ENCODE measurements at places on chromosomes 12 and 14. TPM values are rescaled to one million over a fixed set of nuclear protein-coding genes. Genes with fewer than 3 reads are reported as not detected.

DNA sequence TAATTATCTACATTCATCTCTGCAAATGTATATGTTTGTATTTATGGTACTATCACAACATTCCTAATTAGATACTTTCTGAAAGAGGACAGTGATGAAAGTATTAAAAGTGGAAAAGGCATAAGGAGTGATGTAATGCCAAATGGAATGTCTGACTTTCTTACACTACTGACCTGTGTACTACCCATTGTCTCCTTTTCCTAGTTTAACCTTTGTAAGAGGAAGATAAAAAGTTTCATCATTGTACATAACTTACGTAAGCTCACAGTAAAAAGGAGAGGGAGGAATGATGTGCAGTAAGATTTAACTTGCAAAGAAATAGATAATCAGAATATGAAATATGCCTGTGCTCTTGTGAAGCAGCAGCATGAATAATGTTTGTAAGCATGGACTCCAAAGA, 55.9 kb downstream of the SOX5 start:
- DNase-seq, result no peak

GRCh38 chr14:91911474-91912032, 35.9 kb downstream of the FBLN5 start:
- DNase-seq, result peak; percentile 85

GRCh38 chr12:102454808-102455760, 25.3 kb downstream of the IGF1 start:
- DNase-seq, result no peak

DNA sequence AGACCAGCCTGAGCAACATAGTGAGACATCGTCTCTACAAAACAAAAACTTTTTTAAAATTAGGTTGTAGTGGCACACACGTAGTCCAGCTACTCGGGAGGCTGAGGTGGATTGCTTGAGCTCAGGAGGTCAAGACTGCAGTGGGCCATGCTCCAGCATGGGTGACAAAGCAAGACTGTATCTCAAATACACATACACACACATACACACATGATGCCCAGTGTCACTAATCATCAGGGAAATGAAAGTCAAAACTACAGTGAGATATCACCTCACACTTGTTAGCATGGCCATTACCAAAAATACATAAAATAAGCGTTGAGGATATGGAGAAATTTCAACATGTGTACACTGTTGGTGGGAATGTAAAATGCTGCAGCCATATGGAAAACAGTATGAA, 33.2 kb upstream of the KICS2 start:
- DNase-seq, result no peak

ANKS1B gene
- 3.4 TPM for total RNA-seq

OR4E2 gene
- total RNA-seq, result not detected

GRCh38 chr12:47773062-47773857, at the start of gene SLC48A1:
Gene SLC48A1 (plus strand): TSS chr12:47773238. CDS start chr12:47773305, 67 bp downstream.
- DNase-seq, result peak; percentile 98

- no peak for DNase-seq
Measured at GRCh38 chr12:51012570-51013236, 13.5 kb downstream of the SLC11A2 start.

- peak; percentile 89 for DNase-seq
Measured at GRCh38 chr12:117279606-117280005, 81.8 kb downstream of the NOS1 start.

DNA sequence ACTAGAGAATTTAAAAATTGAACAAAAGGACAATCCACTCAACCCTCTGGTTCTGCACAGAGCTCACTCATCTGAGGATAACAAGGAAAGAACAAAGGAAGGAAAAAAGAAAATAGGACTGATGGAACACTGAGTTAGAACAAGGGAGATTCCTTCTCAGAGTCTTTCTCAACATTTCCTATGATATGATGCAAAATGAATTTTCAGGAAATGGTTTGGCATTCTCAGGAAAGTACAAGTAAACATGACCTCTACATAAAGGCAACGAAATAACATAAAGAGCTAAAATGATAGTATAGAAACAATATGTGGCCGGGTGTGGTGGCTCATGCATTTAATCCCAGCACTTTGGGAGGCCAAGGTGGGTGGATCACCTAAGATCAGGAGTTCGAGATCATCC, 135.8 kb downstream of the ITPR2 start:
- no peak for DNase-seq

PMCH gene
- not detected for total RNA-seq

KRT82 gene
- not detected for total RNA-seq

BDKRB2 gene
- 1.3 TPM for total RNA-seq

HOXC9 gene
- not detected for total RNA-seq

NTN4 gene
- total RNA-seq, result 1.4 TPM

A2ML1 gene
- total RNA-seq, result 3.9 TPM

- no peak for DNase-seq
Measured at GRCh38 chr12:53518381-53518780, 11.1 kb upstream of the NPFF start.

LALBA gene
- total RNA-seq, result not detected

- no peak for DNase-seq
Measured at GRCh38 chr14:68074765-68075381, 255.3 kb downstream of the RAD51B start.

GRCh38 chr12:24913130-24913529, 35.8 kb downstream of the BCAT1 start:
- no peak for DNase-seq

DNA sequence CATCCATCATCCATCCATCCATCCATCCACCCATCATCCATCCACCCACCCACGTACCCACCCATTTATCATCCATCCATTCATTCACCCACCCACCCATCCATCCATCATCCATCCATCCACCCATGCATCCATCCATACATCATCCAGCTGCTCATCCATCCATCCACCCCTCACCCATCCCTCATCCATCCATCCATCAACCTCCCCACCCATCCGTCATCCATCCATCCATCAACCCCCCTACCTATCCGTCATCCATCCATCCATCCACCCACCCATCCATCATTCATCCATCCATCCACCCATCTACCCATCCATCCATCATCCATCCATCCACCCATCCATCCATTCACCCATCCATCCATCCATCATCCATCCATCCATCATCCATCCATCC, 306.2 kb upstream of the SFSWAP start:
- DNase-seq, result no peak

DPY19L2 gene
- total RNA-seq, result 1.7 TPM

NPAS3 gene
- total RNA-seq, result 4.3 TPM

DNA sequence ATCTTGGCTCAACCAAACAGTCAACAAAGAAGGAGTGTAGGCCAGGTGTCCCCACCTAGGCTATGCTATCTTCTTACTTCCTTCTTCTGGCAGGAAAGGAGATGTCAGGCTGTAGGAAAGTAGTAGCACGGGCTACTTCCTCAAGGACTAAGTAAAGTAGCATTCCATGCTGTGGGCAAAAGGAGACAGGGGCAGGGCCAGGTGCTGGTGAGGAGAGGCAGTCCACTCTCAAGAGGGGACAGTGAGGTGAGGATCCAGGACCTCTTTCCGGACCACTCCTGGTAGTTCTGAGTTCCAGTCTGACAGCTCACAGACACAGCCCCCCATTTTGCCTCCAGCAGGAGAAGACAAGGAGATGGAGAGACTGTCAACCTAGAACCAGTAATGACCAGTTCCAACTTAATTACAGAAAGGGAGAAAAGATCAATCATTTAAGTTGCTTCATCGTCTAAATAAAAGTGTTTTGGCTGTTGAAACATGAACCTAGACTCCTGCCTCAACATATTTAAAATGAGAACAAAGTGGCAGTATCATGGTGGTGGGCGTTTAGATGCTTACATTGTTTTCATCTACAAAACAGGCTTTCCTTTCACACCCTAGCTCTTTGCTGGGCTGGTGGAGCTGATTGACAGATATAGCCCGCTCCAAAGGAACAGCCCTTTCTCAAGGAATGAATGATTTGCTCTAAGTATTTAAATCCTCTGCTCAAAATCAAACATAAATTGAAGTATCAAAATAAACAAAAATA, 5.1 kb upstream of the SSTR1 start:
- DNase-seq, result peak; percentile 24

GRCh38 chr14:61388173-61388975, 67.0 kb downstream of the PRKCH start:
- no peak for DNase-seq

FIGNL2 gene
- total RNA-seq, result 5.8 TPM

- DNase-seq, result peak; percentile 63
Measured at GRCh38 chr12:123267991-123268843, 3.4 kb downstream of the CDK2AP1 start.

GRCh38 chr12:99029511-99030271, 384.6 kb downstream of the APAF1 start:
- DNase-seq, result no peak

DNA sequence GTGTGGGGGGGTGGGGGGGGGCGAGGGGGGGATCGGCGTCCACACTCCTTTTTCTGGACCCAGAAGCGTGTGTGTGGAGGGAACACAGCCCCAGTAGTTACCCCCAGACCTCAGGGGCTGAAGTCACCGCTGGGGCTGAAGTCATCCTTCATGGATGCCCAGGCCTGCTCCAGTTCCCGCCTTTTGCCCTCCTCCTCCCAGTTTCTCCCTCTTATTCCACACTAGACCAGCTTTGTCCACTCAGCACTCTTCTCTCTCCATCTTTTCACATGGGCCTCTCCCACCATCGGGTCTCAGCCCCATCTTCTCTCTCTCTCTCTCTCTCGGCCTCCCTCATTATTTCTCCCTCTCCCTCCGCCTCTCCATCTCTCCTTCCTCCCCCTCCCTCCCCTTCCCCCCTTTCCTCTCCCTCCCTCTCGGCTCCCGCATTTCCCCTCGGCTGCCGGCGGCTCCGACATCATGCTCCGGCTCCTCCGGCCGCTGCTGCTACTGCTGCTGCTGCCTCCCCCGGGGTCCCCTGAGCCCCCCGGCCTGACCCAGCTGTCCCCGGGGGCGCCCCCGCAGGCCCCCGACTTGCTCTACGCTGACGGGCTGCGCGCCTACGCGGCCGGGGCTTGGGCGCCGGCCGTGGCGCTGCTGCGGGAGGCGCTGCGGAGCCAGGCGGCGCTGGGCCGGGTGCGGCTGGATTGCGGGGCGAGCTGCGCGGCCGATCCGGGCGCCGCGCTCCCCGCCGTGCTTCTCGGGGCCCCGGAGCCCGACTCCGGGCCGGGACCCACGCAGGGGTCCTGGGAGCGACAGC, at the start of gene P3H3:
TSS of gene P3H3 (plus strand) at position 426 of the 799 bp plus-strand sequence. CDS start at position 460, 34 bp downstream.
- peak; percentile 93 for DNase-seq

DNA sequence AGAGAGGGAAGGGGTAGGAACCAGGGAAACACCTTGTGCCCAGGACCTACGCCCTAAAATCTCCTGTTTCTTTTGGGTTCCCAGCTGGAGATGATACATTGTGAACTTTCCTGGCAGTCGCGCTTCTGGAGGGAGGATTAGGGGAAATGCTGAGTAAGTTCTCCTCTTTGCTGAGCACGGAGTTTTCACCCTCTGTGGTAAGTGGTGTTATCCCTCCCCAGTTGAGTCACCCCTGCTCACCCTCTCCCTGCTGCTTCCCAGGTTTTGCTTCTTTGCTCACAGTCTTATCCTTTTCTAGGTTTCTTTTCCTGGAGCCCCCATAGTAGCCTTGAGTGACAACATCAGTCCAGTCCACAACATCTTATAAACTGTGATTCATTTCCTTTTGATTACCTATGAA, 789.1 kb downstream of the TMEM121 start:
- DNase-seq, result no peak

COCH gene
- 11.4 TPM for total RNA-seq

DNA sequence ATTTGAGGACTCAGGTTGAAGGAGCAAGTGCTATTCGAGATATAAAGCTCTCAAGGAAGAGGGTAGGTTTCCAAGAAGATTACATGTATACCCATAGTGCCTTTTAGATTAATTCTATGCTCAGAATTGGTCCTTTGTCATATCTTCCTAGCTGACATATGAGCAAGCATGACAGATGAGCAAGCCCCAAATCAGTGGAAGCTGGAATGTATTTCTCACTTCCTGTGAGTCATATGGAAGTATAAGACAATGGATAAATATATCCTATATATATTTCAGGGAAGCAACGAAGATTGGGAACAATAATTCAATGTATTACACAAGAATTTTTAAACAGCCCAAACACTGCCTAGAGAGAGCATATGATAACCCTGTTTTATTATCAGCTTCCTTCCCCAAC, 674.1 kb upstream of the ATXN7L3B start:
- DNase-seq, result no peak

GRCh38 chr14:40197344-40197743, 765.1 kb upstream of the FBXO33 start:
- DNase-seq, result no peak

GRCh38 chr12:90484094-90484493, 470.9 kb downstream of the CCER1 start:
- DNase-seq, result no peak

GRCh38 chr12:28063355-28063880, 90.9 kb upstream of the PTHLH start:
- DNase-seq, result no peak

DNA sequence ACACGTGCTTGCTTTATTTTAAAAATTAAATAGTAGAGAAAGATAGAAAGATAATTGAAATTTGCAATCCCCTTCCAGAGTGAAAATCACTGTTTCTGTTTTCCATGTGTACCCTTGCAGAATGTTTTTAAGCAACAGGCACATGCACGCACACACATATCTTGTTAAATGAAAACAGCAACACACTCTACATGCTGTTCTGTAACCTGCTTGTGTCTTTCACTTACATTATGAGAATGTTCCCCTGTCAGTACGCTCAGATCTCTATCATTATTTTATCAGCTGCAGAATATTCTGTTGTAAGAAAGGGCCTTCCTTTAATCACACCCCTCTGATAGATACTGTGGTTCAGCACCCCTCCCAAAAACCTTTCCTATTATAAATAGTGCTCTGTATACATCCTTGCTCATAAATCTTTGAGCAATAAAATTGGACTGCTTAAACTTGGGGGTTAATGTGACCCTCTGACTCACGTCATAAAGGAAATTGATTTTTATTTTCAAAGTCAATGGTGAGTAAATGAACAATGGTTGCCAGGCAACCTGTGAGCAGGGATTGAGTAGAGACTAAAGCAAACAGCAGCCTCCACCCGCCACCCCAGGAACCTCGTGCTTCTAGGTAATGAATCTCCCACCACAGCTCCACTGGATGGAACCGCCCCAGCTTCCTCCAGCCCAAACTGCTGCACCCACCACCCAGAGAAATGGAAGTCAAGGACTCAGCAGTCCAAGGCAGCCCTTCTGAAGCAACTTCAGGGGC, 31.9 kb upstream of the CHGA start:
- DNase-seq, result no peak

GRCh38 chr12:47650469-47650868, 55.4 kb downstream of the RPAP3 start:
- DNase-seq, result no peak

- peak; percentile 66 for DNase-seq
Measured at GRCh38 chr12:109637348-109637747, 63.8 kb downstream of the MVK start.

DNA sequence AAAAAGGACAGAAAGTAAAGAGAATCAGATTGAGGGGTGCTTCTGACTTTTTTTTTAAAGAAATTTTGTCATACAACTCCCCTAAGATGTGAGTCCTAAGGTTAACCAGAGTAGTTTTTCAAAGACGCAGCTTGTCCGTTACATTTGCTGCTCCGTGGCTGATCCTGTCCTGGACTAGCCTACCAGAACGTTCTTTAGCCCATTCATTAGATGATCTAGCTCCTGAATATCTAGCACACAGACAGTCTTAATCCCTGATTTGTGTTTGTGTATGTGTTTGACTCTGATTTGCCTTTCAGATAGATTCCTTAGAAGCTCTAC, 60.3 kb downstream of the SAMD4A start:
- DNase-seq, result no peak

C12orf54 gene
- total RNA-seq, result not detected

PRB2 gene
- total RNA-seq, result not detected

- DNase-seq, result no peak
Measured at GRCh38 chr12:41193311-41193710, 5.2 kb downstream of the PDZRN4 start.

ADAMTS20 gene
- 0.90 TPM for total RNA-seq

- DNase-seq, result no peak
Measured at GRCh38 chr12:50689437-50689836, 74.5 kb upstream of the ATF1 start.
